ENCODE measurements at places on chromosomes 1 and 21.

DNA sequence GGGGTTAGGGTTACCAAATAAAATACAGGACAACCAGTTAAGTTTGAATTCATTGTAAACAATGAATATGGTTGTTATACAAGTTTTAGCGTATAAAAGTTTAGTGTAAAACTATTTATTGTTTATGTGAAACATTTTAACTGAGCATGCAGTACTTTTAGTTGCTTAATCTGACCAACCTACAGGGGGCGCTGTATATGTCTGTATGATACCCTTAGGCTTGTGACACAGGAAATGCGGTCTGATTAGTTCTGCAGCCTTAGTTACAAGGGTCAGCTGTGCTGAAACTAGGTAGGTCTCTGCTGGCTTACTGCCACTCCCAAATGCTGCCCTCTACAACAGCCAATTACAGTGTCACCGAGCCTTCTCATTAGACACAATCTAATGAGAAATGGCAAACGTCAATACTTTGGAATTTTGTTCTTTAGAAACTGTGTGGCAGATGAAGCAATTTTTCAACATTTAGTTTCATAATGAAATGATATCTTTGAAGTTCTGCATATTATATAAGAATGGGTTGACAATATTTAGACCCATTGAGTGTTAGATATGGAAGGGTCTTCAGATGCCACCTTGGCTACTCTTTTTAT is 56.2 kb downstream of the NTNG1 start:
- no peak for DNase-seq

DNA sequence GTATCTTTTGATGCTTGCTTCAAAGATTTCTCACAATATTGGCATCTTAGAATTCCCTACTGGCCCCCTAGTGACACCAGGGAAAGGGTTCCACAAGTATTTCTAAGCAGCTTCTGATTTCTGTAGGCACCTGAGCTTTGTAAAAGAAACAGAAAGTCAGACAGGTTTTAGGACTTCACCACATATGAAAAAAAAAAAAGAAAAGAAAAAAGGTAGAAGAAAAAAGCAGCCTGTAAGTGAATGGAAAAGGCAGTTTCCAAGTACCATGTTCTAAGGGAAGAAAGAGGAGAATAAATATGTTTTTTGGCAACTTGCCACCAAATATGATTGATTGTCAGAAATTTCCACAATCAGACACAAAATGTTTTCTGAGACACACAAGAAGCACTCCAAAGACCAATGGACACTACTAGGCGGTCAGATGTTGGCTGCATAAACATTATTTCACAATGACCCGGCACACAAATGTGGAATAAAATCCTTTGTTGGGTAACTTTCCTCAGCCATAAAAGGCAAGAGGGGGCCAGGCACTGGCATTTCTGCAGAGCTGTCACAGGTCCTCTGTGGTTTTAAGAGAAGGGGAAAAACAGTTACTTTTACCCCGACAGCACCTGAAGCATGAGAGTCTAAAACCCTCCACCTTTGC is 12.7 kb upstream of the CPLANE2 start:
- no peak for DNase-seq

DNA sequence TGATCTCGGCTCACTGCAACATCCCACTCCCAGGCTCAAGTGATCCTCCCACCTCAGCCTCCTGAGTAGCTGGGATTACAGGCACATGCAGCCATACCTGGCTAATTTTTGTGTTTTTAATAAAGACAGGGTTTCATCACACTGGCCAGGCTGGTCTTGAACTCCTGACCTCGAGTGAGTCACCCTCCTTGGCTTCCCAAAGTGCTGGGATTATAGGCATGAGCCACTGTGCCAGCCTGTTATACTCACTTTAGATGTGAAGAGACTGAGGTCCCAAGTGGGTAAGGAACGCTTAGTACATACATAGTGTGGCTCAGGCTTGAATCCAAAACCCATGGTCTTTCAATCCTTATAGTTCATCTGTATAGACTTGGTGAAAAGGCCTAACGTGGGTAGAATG is 63.7 kb upstream of the EPS8L3 start:
- no peak for DNase-seq

- DNase-seq: no peak
Observed at GRCh38 chr1:194598098-194598497, 1411.7 kb upstream of the B3GALT2 start.

DNA sequence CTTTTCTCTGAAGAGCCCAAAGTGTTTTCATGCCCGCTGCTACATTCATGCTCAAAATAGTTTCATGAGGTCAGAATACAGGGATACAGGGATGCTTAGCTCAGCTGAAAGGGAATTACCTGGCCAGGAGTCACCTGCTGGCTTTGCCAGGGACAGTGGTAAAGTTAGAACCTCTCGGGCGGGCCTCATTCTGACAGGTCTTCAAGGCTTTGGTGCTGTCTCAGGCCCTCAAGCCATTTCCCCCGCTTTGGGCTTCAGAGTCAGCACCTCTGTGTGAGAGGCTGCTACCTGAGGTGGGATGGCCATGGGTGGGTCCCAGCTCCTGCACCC is 5.5 kb downstream of the RASSF5 start:
- no peak for DNase-seq

DNA sequence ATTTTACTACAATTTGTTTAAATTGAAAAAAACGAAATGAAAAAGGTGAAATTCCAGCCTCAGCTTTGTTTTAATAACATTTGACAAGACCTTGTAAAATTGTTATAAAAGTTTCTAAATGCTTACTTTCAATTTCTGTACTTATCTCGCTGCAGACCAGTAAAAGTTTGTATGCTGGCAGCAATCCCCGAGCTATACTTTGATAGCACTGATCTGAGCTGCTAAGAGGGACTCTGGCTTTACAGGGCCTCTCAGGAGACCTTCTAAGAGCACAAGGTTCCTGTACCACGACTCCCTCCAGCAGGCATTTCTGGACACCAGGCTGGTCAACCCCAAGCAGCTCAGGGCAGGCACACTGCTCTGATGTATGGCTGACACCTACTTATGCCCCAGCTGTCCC is 13.1 kb downstream of the STMN1 start:
- no peak for DNase-seq

DNA sequence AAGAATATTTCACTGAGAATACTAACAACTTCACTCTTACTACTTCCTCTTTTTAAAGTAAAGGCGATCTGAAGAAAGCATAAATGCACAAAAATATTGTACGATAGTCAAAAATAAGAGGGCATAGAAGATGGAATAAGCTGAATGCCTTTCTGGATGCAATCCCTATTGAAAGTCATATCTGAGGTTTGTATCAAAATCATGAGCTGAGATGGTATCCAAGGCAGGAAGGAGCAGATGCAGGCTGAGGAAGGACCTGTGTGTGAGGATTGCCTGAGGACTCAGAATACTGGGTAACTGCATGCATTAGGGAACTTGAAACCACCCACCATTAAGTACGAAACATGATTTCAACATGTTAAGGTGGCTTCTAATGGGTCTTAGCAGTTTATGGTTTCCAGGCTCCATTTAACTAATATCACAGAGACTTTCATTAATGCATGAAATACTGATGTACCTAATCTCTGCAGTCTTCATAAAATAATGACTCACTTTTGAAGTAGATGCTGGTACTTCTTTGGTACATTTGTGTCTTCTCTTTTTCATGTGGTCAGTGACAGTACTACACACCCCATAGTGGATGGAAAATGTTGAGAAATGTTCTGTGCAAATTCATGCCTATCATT is 29.6 kb upstream of the RGS1 start:
- DNase-seq: no peak

DNA sequence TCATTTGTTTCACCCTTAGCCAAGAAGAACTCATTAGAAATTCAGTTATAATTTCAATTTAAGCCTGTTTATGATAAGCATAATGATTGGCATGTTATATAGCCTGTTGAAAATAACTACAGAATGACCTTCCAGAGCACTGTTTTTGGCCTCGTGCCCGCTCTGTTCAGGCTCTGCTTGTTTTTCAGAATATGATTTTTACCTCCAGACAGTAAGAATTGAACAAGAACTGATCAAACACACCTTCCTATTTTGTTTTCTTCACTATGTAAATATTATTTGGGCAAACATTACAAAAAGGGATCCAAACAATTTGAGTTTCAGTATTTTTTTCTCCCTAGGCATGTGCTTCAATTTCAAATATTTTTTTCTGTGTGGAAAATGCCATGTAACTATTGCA is 48.1 kb upstream of the ANGPTL1 start:
- DNase-seq: no peak

DNA sequence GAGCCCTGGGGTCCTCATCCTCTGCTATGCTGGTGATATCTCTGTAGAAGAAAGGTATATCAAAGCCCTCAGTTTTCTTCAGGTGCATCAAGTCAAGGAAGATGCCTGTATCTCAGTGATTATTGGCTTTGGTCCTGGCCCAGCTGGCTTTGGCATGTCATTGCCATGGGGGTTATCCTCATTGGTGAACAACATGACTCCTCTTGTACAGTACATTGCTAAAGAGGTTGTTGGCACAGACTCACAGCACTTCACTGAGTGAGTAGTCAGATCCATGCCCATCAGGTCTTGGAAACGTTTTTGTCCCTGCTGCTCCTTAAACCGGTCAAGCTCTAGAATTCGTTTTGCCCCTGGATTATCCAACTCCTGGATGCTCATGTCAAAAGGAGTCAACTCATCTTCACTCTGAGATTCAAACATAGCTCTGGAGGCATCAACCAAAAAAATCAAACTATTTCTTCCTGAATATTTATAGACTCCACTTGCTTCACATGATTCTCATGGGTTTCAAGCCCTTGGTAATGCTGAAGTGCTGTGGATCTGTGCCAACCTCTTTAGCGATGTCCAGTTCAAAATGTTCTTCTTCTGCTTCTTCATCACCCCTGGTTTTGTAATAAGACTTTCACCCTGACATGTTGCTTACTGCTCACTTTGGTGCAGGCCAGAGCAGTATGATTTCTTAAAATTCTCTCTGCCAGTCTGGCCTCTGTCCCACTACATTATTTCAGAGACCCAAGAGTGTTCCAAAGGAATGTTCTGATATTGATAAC is 43.0 kb upstream of the RAB3GAP2 start:
- no peak for DNase-seq

- no peak for DNase-seq
Observed at GRCh38 chr1:103056423-103056822, 51.9 kb downstream of the COL11A1 start.

DNA sequence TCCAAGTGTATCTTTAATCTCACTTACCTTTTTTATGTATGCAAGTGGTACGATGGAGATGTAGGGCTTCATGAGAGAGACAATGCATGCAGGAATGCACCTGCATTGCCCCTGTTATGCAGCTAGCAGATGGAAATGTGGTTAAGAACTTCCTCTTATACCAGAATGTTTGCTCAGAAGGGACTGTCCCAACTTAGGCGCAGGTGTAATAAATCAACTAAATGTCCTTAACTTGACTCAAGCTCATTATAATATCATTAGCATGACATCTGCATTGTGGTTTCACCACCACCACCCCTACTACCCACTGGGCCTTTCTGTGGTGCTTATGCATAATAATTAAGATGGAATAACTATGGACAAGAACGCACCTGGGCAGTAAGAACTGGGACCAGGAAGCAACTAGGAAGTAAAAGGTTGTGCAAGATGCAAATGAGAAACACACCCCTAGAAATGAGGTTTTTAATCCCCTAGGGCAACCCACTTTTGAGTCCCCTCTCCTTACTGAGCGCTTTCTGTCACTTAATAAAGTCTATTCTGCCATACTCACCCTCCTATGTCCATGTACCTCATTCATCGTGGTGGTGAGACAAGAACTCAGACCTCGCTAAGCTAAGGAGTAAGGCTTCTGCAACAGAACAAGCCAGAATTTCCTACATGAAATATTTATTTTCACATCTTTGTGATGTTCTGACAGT is 1103.3 kb upstream of the B3GALT2 start:
- no peak for DNase-seq

- DNase-seq: no peak
Observed at GRCh38 chr1:232548691-232549090, 81.2 kb downstream of the SIPA1L2 start.

DNA sequence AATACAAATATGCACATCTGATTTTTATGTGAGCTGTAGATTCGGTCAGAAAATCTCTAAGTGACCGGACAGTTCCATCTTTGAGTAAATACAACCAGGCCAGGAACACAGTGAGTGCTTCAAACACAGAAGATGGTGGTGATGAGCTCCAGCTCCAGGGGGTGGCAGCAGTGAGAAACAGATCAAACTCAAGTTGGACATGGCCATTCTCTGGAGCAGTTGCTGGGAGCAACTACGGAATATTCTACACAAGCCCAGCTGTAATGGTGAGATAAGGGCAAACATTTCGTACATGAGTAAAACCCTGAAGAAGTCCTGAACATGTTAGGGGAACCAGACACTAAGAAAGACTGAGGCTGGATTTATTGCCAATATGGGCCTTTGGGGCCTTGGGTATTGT is 100.7 kb downstream of the BARHL2 start:
- no peak for DNase-seq

Data from cortex of kidney (tissue), 1 donor.